Left lobe of liver (tissue), 2 donors: ENCODE measurements at places on chromosomes 12 and 14. TPM values are rescaled to one million over a fixed set of nuclear protein-coding genes. Genes with fewer than 3 reads are reported as not detected.

- no peak for DNase-seq
These were observed 6.8 kb downstream of the CPNE6 start for GRCh38 chr14:24078146-24078545.

The TSHR gene
- 0.15 TPM for total RNA-seq

- DNase-seq, result peak; percentile 56
These were observed 19.5 kb upstream of the TTC9 start for GRCh38 chr14:70622111-70622712.

GRCh38 chr12:64627771-64628170 is 17.5 kb downstream of the RASSF3 start:
- no peak for DNase-seq

The KLRC1 gene
- total RNA-seq, result not detected

- DNase-seq, result no peak
These were observed 19.9 kb upstream of the PHC1 start for GRCh38 chr12:8894378-8894777.
